ENCODE measurements at places on chromosomes 16 and 17.

DNA sequence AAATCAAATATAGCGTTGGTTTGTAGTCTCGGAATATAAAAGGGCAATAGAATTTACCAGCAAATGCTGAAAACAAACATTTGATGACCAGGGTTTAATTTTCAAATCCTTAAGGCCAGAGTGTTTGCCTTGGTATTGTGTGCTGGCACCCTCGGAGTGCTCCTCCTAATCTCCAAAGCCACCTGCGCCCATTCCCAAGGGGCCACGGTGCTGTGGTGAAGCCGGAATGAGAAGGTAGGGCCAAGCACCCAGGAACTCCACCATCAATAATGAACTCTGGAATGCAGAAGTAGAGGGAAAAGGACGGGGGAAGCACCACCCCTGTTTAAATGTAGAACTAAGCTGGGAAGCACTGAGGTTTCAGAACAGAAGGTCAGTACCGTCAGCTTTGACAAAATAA is 51.9 kb downstream of the COG7 start:
- DNase-seq: no peak

DNA sequence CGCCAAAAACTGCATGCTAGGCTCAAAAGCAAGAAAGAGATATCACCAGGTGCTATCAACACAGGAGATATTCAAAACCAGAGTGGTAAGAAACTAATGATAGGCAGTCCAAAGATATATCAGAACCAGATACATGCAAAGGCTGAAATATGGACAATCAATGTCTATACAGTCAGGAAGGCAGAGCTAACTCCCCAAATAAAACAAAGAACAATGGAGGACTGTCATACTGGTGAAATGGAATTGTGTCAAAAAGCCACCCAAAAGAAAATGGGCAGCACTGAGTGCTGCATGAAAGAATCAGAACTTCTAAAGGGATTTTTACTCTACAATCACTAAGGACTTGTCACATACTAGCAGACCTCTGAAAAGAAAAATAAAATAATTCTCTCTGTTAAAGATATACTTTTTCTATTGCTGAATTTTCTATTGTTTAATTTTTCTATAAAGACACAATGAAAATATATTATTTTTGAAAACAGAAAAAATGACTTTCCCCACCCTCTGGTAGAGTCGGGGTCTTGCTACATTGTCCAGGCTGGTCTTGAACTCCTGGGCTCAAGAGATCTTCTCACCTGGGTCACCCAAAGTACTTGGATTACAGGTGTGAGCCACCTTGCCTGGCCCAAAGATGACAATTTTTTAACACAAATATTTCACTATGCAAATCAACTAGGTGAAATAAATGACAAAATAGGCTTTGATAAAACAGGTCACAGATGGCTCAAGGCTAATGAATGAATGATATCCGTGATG is 98.2 kb downstream of the USP32 start:
- no peak for DNase-seq

GRCh38 chr16:1991135-1991551 is 1.4 kb downstream of the SYNGR3 start:
- no peak for DNase-seq

DNA sequence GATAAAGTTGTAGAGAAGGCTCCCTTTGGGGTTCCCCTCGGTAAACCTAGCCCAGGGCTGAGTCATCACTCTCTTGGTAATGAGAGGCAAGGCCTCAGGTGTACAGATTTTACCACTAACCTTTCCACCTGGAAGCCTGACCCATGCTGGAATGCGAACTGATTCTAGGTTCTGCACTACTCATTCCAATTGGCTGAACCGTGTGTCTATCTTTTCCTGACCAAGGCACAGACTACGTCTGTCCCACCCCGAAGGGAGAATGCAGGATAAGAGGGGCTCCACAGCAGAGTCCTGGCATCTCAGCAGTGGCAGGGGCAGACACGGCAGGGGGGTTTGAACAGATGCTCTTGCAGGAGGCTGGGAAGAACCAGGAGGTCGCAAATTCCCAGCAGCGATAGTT is 65.4 kb upstream of the B4GALNT2 start:
- DNase-seq: no peak

- DNase-seq: no peak
These were observed 471 bp downstream of the PARD6A start for GRCh38 chr16:67661101-67661761.
